Inflammatory macrophage (primary cell): ENCODE measurements at places on chromosomes 3 and 15.

- DNase-seq = peak; percentile 42
Observed at GRCh38 chr3:16528581-16528993, 15.1 kb upstream of the RFTN1 start.

DNA sequence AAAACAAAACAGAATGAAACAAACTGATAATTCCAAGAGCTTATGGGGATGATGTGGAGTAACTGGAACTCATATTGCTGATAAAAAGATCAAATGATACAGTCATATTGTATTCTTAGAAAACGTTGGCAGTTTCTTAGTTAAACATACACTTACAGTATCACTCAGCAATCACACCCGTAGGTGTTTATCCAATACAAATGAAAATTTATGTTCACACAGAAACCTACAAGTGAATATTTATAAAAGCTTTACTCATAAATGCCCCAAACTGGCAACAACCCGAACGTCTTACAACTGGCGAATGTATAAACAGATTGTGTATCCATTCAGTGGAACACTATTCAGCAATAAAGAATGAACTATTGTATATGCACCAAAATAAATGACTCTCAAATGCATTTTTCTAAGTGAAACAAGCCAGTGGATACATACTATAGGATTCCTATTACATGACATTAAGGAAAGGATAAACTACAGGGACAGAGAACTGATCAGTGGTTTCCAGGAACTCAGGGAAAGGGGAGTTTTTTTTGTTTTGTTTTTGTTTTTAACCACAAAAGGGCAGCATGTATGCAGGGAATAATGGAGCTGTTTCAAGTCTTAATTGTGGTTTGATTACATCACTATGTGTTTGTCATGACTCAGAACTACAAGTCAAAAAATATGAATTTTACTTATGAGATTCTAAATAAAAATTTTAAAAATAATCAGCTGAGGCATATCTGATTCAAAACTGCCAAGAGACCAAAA, 71.8 kb upstream of the NDUFB4 start:
- DNase-seq = no peak

- no peak for DNase-seq
Observed at GRCh38 chr3:127546970-127547733, 43.4 kb downstream of the TPRA1 start.

DNA sequence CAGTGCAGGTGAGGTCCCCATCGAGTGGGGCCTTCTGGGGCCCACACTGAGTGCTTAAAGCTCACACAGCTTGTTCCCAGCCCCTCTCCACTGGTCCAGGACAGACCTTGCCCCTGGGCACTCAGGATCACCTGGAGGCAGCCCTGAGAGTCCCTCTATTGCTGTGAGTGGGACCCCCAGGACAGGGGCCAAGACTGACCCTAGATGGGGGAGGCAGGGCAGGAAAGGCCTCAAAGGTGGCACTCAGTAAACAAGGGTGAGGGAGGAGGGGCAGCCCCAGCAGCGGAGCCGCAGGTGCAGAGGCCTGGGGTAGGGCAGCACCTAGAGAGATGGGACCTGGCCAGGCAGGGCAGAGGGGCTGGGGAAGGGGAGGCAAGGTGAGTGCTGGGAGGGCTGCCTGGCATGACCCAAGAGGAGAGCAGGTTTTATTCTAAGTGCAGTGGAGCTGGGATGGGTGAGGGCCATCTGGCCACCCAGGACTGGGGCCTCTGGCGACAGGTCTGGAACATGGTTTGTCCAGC, 27.9 kb downstream of the CFAP100 start:
- DNase-seq = no peak

- DNase-seq = no peak
Observed at GRCh38 chr15:66472176-66472999, 25.2 kb downstream of the SNAPC5 start.

- no peak for DNase-seq
Observed at GRCh38 chr3:99780749-99781148, 36.9 kb upstream of the CMSS1 start.

DNA sequence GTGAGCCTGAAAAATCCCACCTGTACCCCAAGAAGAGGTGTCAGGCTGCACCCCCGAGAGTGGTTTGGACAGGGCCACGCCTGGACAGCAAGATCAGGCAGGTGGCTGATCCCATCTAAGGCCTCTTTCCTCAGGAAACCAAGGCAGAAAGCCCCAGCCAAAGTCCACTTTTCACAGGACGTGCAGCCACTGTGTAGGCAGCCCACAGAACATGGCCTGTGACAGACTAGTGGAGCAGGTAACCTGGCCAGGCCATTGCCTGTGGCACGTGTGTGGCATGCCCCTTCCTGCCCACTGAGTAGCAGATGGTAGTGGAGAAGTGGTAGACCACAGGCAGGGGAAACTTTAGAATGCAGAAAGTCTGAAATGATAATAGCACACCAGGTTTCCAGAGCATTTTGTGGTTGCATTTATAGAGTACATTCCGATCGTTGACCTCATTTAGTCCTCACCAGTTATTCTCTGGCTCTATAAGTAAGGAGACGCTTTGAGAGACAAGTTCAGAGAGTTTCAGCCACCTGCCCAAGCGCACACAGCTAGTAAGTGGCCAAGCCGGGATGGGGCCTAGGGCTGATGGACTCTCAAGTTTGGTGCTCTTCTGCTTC, 68.7 kb downstream of the AAGAB start:
- no peak for DNase-seq

- DNase-seq = no peak
Observed at GRCh38 chr15:88246081-88246480, 10.5 kb downstream of the NTRK3 start.

DNA sequence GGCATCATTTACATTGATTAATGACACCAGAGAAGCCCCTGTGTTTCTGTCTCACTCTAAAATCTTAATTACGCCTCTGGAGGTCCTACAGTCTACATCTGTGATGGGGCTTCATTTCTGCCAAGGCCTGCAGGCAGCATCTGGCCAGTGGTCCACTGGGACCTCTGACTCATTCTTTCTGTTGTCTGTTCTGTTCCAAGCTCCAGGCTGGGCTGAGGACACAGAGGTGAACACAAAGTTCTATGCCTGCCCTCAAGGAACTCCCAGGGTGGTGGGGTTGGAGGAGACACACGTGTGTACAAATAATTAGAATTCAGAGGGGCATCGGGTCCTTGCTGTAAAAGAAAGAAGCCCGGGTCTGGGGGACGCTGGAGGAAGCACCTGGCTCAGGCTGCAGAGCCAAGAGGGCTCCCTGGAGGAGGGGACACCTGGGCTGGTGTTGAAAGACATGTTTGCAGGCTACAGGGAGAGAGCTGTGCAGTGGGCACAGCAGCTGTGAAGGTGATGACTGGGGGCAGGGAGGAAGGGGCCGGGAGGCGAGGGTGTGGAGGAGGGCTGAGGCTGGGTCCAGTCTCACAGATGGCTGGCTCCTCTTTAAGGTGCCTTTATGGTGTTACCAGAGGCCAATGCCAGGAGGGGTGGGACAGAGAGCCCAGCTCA, 103.3 kb upstream of the PRR23E start:
- DNase-seq = no peak

DNA sequence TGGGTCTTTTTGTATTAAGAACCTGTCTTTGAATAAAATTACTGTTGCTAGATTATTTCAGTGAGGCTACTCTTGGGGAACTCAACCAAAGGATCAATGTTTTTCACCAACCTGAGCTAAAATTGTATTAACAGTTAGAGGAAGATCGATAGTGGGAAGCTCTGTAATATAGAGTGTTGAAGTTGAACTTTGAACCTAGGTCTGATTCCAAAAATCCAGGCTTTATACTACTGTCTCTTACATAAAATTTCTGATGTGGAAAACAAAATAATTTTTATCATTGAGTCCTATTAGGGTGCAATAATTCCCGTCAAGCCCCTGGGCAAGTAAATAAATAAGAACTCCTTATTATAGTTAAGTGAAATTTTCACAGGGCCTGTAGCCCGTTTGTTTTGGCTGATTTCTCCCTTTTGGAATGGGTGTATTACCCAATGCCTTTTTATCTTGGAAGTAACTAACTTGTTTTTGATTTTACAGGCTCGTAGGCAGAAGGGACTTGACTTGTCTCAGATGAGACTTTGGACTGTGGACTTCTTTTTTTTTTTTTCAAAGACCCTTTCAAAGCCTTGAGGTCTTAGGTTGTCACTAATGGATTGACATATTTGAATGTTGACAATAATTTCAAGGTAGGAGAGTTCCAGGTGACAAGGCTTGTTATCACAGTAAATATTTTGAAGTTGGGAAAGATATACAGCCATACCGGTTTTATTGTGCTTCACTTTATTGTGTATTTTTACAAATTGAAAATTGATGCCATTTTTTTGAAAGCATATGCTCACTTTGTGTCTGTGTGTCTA, 276.1 kb downstream of the NFKBIZ start:
- no peak for DNase-seq

- DNase-seq = peak; percentile 39
Observed at GRCh38 chr3:184129012-184129411, 6.1 kb upstream of the EIF2B5 start.

- DNase-seq = no peak
Observed at GRCh38 chr3:71597286-71597685, 13.8 kb upstream of the FOXP1 start.

DNA sequence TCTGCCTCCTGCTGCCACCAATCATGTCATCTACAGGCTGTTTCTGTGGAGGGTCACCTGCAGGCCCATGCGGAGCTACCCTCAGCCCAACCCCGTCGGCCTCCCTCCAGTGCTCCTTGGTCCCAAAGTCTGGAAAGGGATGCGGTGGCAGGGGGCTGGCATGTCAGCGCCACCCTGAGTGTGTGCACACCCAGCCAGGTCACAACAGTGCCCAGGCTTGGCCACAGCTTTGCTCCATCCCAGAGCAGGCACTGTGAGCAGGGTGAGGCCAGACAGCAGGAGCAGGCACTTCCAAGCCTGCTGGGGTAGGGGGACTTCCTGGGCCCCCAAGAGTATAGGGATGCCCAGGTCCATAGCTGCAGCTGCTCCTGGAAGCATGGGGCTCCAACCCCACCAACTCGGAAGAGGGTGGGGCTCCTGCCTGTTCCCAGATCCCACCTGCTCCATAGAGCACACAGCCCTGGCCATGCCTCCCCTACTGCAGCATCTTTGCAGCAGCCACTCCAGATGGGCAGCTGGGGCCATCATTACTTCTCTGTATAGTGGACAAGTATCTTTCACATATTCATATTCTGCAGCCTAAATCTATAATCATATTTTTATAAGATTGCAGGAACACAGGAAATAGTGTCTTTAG, 109.3 kb downstream of the CBLB start:
- no peak for DNase-seq

- DNase-seq = no peak
Observed at GRCh38 chr3:184169896-184170875, 4.5 kb upstream of the AP2M1 start.

GRCh38 chr3:74107451-74107850, 482.7 kb upstream of the PDZRN3 start:
- no peak for DNase-seq

DNA sequence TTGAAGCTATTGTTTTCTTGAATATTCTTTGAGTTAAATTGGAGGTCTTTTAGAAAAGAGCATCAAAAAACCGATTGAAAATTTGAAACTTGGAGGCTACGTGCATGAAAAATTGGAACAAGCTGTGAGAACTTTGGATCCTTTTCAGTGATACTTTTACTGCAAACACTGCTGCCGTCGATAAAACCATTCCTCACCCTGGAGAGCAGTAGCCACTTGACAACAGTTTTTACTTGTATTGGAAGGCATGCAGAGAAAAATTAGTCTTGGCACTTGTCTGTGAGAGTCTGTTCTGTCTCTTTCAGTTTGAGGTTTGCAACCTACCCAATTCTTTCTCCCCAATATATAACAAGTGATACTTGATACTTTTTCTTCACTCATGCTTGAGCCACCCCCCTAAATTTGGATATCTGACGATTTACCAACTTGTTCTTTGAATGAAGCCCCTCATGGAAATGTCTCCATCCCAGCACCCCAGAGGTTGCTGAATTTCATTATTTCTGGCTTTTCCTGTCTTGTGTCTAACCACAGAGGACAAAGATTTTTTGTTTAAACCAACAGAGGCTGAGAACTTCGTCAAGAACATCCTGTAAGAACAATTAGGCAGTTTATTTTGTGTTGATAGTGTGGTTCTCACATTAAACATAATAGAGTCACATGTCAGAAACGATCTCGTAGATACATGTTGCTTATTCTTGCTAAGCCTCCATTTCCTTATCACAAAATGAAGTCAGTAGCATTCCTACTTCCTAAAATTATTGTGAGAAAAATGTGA, 307.3 kb upstream of the PLSCR5 start:
- no peak for DNase-seq

GRCh38 chr3:41202834-41203345, 3.6 kb downstream of the CTNNB1 start:
- DNase-seq = peak; percentile 37

- peak; percentile 53 for DNase-seq
Observed at GRCh38 chr3:4751502-4752101, 227.6 kb upstream of the BHLHE40 start.

DNA sequence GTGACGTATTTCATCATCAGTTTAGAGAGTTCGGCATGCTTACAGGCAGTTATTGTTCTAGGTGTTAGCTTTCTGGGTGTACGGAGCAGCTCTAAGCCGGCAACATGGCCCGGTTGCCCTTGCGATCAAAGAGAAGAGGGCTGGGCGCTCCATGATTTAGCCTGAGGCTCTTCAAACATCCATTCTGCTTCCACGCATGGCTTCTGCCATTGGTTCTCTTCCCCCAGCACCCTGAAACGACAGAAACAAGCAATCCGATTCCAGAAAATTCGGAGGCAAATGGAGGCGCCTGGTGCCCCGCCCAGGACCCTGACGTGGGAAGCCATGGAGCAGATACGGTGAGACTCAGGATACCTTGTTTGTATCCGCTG, 574 bp downstream of the NGRN start:
- peak; percentile 18 for DNase-seq

DNA sequence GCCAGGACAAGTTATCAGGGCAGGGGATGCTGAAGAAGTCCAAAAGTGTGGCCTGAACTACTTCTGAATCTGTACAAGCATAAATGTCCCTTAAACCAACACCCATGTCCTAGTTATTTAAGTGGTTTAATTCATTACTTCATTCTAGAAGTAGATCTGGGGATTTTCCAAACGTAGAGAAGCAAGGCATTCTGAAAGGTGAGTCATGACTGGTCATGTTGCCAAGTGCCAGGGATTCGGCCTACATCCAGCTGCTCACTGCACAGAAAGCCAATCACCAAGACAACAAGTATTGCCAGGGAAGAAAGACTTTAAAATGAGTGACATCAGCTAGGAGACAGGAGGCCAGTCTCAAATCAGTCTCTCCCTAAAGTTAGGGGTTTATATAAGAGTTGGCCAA, 396.6 kb downstream of the GABRB3 start:
- DNase-seq = no peak
